ENCODE measurements at places on chromosomes 13 and 19. TPM values are rescaled to one million over a fixed set of nuclear protein-coding genes. Genes with fewer than 3 reads are reported as not detected.

The ACP5 gene
- 2.4 TPM for total RNA-seq

The CDX2 gene
- not detected for total RNA-seq

The LPAR6 gene
- total RNA-seq: 14.3 TPM

The LPAR2 gene
- total RNA-seq: 1.7 TPM

The UNC13A gene
- 6.5 TPM for total RNA-seq

The GNG7 gene
- 0.73 TPM for total RNA-seq

The LGI4 gene
- total RNA-seq: 1.5 TPM

The HIPK4 gene
- total RNA-seq: 0.17 TPM

The PRODH2 gene
- total RNA-seq: not detected

The PRTN3 gene
- total RNA-seq: not detected

Data from smooth muscle cell of the pulmonary artery (primary cell).